ENCODE measurements at places on chromosomes 16 and 17. TPM values are rescaled to one million over a fixed set of nuclear protein-coding genes. Genes with fewer than 3 reads are reported as not detected.

CNGB1 gene
- 0.07 TPM for total RNA-seq

GAS2L2 gene
- 0.09 TPM for total RNA-seq

CNP gene
- total RNA-seq, result 73.0 TPM

USH1G gene
- total RNA-seq, result not detected

CA7 gene
- total RNA-seq, result not detected

KRTAP4-1 gene
- 0.32 TPM for total RNA-seq

CLEC19A gene
- total RNA-seq, result not detected

CFAP119 gene
- 8.6 TPM for total RNA-seq

CDR2L gene
- 45.6 TPM for total RNA-seq

Measured in A549 treated with CpdA at 1 μM for 4 hours (cell line).